C1 segment of cervical spinal cord (tissue), 14 donors: ENCODE measurements at places on chromosomes 1 and 21.

DNA sequence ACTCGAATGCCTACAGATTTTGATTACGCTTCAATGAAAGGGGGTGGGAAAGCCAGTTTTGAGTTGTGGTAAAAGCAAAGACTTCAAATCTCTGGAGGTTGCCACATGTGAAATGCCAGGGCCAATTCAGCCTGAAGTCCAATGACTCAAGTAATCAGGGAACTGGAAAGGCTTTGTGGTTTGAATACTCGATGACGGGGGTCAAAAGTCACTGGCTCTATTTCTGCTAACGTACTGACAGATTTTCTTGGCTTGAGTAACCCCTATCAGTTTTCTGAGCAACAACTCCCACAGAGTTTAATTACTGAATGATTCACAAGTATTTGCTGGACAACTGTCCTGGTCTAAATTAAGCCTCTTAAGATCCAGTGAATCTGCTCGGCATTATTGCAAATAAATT, 152.2 kb downstream of the SIPA1L2 start:
- no peak for DNase-seq

DNA sequence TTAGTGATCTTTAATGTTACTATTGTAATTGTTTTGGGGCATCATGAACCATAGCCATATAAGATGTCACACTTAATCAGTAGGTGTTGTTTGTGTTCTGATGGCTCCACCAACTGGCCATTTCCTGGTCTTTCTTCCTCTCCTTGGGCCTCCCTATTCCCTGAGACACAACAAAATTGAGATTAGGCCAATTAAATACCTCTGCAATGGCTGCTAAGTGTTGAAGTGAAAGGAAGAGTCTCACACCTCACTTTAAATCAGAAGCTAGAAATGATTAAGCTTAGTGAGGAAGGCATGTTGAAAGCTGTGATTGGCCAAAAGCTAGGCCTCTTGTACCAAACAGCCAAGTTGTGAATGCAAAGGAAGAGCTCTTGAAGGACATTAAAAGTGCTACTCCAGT, 30.7 kb downstream of the PPP2R5A start:
- DNase-seq = no peak

GRCh38 chr1:219304227-219305226, 130.8 kb downstream of the LYPLAL1 start:
- DNase-seq = no peak

DNA sequence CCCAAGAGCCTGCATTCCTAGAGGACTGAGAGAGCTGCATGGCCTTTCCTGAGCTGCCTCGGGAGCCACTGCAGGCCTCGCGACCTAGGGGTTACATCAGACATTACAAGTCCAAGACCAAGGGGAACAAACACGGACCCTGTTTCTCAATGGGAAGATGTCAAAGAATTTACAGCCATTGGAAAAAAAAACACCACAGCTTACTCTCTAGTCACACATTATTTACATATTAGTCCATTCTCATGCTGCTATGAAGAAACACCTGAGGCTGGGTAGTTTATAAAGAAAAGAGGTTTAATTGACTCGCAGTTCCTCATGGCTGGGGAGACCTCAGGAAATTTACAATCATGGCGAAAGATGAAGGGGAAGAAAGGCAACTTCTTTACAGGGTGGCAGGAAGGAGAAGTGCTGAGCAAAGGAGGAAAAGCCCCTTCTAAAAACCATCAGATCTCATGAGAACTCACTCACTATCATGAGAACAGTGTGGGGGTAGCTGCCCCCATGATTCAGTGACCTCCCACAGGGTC, 8.4 kb upstream of the PRMT2 start:
- no peak for DNase-seq

GRCh38 chr21:45126204-45126626, 51.8 kb downstream of the ADARB1 start:
- no peak for DNase-seq

DNA sequence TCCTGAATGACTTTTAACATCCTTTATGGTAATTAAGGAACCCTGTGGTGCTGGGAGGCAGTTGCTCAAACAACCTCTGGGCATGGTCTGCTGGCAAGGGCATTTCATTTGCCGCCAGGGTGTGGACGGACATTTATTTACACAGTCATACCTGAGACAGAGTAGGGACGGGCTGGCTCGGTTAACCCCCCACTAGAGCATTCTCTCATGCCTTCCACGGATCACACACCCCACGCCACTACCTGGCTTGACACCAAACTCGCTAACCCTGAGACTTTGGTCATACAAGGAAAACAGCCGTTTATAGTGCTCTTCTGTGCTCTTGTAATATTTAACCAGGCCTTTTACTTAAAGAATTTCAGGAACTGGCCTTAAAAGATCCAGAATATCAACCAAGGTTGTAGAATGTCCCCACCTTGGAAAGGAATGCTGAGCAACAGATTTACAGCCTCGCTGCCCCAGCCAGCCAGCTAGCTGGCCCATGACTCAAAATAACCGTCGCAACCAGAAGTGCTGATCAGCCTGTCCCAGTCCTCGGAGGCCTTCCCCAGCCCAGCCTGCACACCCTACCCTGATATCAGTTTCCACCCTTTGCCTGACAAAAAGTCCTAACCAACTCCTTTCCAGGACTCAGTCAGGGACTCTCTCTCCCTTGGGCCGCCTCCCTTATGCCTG, 6.5 kb upstream of the PDXK start:
- DNase-seq = no peak

DNA sequence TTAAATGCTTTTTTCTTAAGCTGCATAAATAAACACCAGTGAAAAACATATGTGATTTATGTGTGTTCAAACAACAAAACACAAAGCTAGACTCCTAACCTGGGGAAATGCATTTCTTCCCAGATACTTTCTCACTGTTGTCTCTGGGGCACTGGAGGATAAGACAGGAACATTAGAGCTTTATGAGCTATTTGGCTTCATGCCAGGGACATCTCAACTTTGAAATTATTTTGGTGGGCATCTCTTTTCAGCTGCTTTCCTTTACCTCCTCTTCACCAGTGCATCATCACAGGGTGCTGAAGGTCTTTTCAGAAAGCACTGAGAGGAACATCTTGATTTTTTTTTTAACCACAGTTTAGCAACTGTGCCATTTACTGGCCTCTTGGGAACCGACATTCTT, 212.9 kb downstream of the DNM3 start:
- DNase-seq = no peak

GRCh38 chr1:51203874-51204245, 32.2 kb upstream of the RNF11 start:
- no peak for DNase-seq

- no peak for DNase-seq
Measured at GRCh38 chr1:210757677-210758076, 376.3 kb downstream of the KCNH1 start.

DNA sequence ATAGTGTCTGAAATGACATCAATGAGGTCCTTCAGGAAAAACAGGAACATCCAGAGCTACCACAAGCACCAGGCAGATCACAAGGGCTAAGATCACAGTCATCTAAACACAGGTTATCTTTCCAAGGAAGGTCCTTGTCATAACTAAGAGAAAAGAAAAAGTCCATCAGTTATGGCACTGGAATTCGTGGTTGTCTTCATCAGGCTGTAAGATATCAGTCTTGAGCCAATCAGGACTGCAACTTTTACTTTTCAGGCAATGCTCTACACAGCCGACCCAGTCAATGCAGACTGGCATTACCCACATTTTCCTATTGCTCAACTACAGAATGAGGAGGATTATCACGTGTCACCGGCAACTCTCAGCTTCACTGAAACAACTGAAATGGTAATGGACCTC, 26.4 kb downstream of the SORT1 start:
- DNase-seq = no peak

- DNase-seq = no peak
Measured at GRCh38 chr1:29311352-29312030, 75.2 kb downstream of the PTPRU start.

DNA sequence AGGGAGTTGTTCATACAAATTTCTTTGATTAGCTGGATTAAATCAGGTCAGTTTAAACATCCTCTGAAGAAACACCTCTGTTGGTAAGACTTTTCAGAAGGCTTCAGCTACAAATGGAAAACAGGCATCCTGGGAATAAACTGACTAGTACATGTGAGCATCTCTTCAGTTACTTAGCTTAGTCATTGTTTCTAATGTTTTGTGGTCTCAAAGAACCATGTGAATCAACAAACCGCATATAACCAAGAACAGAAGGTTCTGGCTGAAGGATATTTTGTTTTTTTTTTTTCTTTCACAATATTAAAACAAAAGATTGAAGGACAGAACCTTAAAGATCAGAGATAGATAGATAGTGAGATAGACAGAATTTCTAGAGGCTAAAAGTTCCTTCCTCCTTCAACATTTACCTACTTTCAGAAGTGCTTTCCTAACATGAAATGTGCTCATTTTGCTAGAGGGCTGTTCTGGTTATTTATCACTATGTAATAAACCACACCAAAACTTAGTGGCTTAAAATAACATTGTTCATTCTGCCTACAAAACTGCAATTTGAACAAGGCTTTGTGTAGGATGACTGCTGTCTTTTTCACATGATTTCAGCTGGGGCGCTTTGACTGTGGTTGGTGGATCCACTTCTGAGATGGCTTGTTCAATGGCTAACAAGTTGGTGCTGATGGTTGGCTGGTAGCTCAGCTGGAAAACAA, 119.8 kb upstream of the PTGFR start:
- DNase-seq = no peak

- DNase-seq = no peak
Measured at GRCh38 chr1:43933386-43934100, at the start of gene ARTN. Gene ARTN (plus strand): TSS chr1:43933801. CDS start chr1:43935657, 1,856 bp downstream.

DNA sequence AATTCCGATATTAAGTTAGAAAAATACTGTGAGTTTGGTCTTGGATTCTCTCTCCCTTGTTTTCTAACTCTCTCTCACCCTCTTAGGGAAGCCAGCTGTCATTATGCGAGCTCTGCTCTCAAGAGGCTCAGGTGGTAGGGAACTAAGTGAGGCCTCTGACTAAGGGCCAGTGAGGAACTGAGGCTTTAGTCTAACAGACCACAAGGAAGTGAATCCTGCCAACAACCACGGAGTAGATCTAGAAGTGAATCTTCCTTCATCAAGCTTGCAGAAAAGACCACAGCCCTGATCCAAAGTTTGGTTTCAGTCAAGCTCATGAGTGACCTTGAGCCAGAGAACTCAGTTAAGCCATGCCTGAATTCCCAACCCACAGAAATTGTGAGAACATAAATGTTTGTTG, 180.1 kb upstream of the PRMT6 start:
- DNase-seq = no peak
